ENCODE measurements at places on chromosomes 6 and 20.

DNA sequence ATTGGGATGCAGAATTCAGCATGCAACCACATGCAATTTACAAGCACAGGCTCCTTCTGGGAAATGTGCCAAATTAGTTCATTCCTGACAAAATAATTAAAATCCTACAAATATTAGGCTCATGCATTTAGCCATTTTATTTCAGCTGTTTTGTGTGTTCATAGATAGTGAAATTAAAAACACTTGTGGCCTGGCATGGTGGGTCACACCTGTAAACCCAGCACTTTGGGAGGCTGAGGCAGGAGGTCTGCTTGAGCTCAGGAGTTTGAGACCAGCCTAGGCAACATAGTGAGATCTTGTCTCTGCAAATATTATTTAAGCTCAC, 92.4 kb upstream of the SHLD1 start:
- DNase-seq = no peak

- no peak for DNase-seq
Measured at GRCh38 chr20:38722683-38723016, 1.6 kb upstream of the SLC32A1 start.

DNA sequence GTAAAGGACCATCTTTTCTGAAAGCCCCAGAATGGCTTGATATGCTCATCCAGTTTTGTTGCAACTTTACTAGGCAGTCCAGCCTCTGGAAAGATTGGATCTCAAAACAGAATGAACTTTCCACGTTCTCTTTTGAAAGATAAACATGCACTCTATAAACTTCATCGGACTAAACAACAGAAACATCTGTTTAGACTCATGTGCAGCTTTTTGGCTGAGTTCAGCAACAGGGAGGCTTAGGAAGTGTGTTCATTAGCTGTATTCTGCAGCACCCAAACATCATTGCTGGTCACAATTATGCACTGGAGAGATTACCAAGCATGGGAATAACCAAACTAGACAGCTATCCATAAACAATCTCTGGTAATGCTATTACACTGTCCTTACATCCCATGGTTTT, 180.5 kb downstream of the TENT5A start:
- no peak for DNase-seq

DNA sequence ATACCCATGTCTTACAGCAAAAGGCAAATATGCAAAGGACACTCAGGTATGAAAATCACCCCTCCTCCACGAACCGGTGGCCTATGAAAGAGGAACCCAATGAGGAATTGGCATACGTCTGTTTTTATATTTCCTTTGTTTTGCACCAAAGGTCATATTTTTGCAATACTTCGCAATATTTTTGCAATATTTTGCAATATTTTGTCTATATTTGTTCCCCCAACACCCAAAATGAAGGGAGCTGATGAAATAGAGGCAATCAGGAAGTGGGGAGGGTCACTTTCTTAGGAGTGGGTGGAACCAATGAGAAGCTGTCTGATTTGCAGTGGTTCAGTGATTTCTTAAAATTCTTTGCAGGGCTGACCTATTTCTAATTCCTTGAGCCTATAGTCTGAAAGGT, 296.8 kb upstream of the TSHZ2 start:
- no peak for DNase-seq

- DNase-seq = no peak
Measured at GRCh38 chr6:37479266-37479854, 20.3 kb downstream of the CCDC167 start.

- no peak for DNase-seq
Measured at GRCh38 chr6:44269178-44269920, 901 bp upstream of the TMEM151B start.

GRCh38 chr6:35750557-35750956, 13.7 kb downstream of the ARMC12 start:
- no peak for DNase-seq

- no peak for DNase-seq
Measured at GRCh38 chr6:11675601-11676000, 103.0 kb downstream of the ADTRP start.

- DNase-seq = no peak
Measured at GRCh38 chr6:47230579-47230978, 79.1 kb downstream of the TNFRSF21 start.

GRCh38 chr6:134134654-134135053, 82.2 kb upstream of the SLC2A12 start:
- DNase-seq = no peak

DNA sequence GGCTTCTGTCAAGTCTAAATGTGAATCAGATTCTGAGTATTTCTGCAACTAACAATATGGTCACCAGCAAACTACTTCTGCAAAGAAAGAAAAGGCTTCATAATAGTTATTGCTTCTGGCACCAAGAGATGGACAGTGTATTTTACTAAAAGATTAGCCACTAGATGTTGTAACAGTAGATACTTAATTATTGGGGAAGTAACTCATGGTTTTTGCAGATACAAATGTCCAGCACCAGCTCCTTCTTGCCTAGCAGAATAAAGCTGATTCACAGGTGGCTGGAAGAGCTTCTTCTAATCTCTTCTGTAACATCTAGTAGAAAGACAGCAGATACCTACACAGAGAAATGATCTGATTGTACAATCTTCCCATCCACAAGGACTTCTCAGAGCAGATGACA, 21.2 kb downstream of the ATXN1 start:
- DNase-seq = no peak

- DNase-seq = no peak
Measured at GRCh38 chr20:11375966-11376365, 541.7 kb upstream of the BTBD3 start.

DNA sequence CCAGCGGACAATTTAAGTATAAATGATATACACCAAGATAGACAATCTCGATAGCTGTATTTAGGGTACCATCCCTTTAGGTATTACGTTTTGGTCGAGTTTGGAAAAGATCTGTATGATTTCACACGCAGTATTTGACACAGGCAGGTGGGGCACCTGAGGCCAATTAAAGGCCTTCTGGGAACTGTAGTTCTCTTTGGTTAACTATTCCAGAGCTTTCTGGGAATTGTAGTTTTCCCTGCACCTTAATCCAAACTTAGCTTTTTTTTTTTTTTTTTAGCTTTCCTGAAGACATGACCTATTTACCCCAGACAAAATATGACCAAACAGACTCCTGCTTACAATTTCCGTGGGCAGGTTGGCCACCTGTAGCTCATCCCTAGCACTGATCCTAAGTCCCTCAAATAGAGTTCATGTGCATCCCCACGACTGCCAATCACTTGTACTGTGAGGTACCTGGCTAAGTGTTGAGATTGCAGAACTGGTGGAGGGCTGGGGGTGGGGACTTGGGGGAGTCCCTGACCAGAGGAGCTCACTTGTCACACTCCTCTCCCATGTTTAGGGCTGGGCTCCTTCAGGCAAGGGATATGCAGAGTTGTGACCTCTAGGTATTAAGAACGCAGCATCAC, 999 bp upstream of the EHMT2 start:
- DNase-seq = no peak

GRCh38 chr6:2149361-2150006, 95.9 kb downstream of the GMDS start:
- no peak for DNase-seq

DNA sequence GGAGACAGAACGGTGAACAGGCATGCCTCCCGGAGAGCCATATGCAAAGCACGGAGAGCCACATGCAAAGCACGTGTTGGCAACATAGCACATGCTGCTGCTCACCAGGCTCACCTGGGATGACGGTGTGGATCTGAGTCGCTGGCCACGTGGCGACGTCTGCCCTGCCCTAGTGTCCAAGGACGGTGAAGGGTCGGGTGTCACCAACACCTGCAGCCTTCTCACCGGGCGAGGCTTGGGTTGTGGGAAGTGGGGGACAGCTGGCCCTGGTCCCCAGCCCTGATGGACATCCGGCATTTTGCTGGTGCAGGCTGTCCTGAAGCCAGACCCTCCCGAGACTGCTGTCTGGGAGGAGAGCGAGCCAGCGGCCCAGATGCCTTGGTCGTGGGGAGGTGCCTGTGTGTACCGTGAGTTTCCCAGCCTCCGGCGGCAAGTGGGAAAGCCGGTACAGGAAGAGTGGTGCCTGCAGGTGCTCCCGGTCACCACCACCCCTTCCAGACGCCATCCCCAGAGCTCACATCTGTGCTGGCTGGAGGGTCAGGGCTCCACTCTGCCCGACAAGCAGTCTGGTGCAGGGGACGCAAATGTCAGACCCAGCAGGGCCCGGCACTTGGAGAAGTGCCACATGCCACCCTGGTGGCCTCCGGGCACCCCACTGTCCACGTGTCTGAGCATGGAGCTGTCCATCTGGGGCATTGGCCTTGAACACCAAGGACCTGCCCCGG, 5.9 kb upstream of the ADRM1 start:
- no peak for DNase-seq

- DNase-seq = no peak
Measured at GRCh38 chr6:4775494-4776130, 592 bp upstream of the CDYL start.

- no peak for DNase-seq
Measured at GRCh38 chr6:160775792-160776580, 73.9 kb downstream of the PLG start.

GRCh38 chr6:164478426-164478825, 831.0 kb downstream of the C6orf118 start:
- DNase-seq = no peak

GRCh38 chr6:25179051-25179778, 100.0 kb upstream of the CARMIL1 start:
- DNase-seq = no peak

- DNase-seq = no peak
Measured at GRCh38 chr6:138944412-138944811, 43.6 kb downstream of the REPS1 start.

Measured in SIG-M5 (cell line).